Glutamatergic neuron (in vitro differentiated cells): ENCODE measurements at places on chromosomes 11 and 22. TPM values are rescaled to one million over a fixed set of nuclear protein-coding genes. Genes with fewer than 3 reads are reported as not detected.

Gene LGR4
- total RNA-seq: 87.1 TPM

Gene RFPL3
- total RNA-seq: not detected

Gene CATSPER1
- total RNA-seq: not detected

Gene XNDC1N
- total RNA-seq: 7.6 TPM

Gene MRGPRE
- 1.0 TPM for total RNA-seq

Gene ARHGAP8
- 0.59 TPM for total RNA-seq
